ENCODE measurements at places on chromosomes 2 and 18. TPM values are rescaled to one million over a fixed set of nuclear protein-coding genes. Genes with fewer than 3 reads are reported as not detected.

OSBPL6 gene
- 3.4 TPM for total RNA-seq

PNO1 gene
- total RNA-seq: 20.9 TPM

RUFY4 gene
- total RNA-seq: not detected

MARCO gene
- total RNA-seq: 40.0 TPM

GAREM1 gene
- 11.8 TPM for total RNA-seq

L3MBTL4 gene
- 2.8 TPM for total RNA-seq

IL36RN gene
- not detected for total RNA-seq

DNA sequence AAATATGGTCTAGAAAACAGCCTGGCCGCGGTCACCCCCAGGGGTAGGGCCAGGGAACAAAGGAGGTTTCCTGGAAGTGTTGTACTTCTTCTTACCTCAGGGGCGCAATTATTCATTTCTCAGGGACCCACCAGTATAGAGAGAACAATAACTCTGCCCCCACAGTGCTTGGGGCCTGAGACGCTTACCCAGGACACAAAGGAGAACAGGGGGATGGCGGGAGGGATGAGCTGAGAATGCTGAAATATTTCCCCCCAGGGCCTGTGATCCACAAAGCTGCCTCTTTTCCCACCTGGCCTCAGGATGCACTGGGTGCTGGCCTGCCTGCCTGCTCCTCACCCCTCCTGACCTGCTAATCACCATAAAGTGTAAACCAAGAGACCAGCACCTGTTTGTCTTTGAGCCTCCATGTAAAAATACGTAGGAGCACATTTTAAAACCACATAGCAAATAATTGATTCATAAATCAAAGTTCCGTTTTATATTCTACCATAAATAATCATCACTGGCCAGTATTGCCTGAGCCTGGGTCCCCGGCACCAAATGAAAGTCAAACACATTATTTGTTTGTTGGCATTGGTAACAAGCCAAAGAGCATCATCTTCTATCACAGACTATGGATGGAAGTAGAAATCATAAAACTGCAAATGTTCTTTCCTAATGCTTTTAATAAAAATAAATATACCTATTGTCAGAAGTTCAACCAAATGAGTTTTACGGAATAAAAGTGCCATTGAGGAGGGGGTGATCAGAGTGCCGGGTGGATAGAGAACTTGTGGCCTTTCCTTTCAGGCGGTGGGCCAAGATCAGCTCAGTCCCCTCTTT, 67.3 kb upstream of the RMDN2 start:
- peaks cover 60% of the 10 kb centered on the region for H3K4me1 ChIP-seq
- no peaks in the 10 kb centered on the region for H3K36me3 ChIP-seq
- ATAC-seq: no peak
- peak overlapping the region; percentile 85 for H3K27ac ChIP-seq
- no peak overlapping the region for H3K4me3 ChIP-seq

DNA sequence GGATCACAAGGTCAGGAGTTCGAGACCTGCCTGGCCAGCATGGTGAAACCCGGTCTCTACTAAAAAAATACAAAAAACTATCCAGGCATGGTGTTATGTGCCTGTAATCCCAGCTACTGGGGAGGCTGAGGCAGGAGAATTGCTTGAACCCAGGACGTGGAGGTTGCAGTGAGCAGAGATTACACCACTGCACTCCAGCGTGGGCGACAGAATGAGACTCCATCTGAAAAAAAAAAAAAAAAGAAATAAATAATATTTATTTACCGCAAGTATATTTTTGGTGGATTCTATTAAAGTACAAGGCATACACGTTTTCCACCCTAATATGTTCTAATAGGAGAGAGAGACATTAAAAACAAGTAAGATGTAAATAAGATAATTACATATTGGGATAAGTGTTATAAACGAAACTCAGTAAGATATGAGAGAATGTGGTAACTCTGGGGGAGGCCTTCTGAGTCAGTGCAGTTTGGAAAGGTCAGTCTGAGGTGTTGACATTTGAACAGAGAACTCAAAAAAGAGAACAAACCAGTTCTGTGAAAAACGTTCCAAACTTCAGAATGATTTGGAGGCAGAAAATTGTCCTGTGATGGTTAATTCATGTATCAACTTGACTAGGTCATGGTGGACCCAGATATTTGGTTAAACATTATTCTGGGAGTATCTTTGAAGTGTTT, 8.8 kb upstream of the POLI start:
- no peak overlapping the region for H3K4me3 ChIP-seq
- no peaks in the 10 kb centered on the region for H3K36me3 ChIP-seq
- no peaks in the 10 kb centered on the region for H3K4me1 ChIP-seq
- no peak for ATAC-seq
- no peak overlapping the region for H3K27ac ChIP-seq

GRCh38 chr2:112463256-112463655, 18.7 kb upstream of the TTL start:
- H3K4me1 ChIP-seq: no peaks in the 10 kb centered on the region
- H3K27ac ChIP-seq: no peak overlapping the region
- peaks cover 11% of the 10 kb centered on the region for H3K27me3 ChIP-seq
- H3K36me3 ChIP-seq: no peaks in the 10 kb centered on the region

- ATAC-seq: no peak
- H3K27me3 ChIP-seq: no peaks in the 10 kb centered on the region
- H3K27ac ChIP-seq: no peak overlapping the region
- H3K4me1 ChIP-seq: no peaks in the 10 kb centered on the region
- H3K4me3 ChIP-seq: no peak overlapping the region
- peaks cover 4% of the 10 kb centered on the region for H3K36me3 ChIP-seq
Measured at GRCh38 chr2:237056287-237056875, 29.3 kb upstream of the COPS8 start.

DNA sequence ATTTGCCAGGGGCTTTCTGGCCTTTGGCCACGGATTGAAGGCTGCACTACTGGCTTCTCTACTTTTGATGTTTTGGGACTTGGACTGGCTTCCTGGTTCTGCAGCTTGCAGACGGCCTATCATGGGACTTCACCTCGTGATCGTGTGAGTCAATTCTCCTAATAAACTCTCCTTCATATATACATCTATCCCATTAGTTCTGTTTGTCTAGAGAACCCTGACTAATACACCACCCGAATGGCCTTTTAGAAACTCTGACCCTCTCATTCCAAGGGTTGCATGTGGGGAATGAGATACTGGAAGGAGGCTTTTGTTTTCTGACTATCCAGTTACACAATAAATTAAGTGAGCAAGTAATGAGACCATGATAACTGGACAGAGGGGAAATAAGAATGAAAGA, 430.7 kb downstream of the CDH2 start:
- no peak for ATAC-seq
- H3K4me3 ChIP-seq: no peak overlapping the region
- no peaks in the 10 kb centered on the region for H3K4me1 ChIP-seq

GRCh38 chr2:70801607-70802263, 11.3 kb upstream of the FIGLA start:
- ATAC-seq: no peak
- H3K27ac ChIP-seq: no peak overlapping the region
- H3K4me1 ChIP-seq: no peaks in the 10 kb centered on the region
- no peaks in the 10 kb centered on the region for H3K36me3 ChIP-seq

GRCh38 chr2:188065386-188065785, 226.3 kb upstream of the GULP1 start:
- no peaks in the 10 kb centered on the region for H3K36me3 ChIP-seq
- H3K4me1 ChIP-seq: no peaks in the 10 kb centered on the region
- H3K27ac ChIP-seq: no peak overlapping the region
- ATAC-seq: no peak
- H3K4me3 ChIP-seq: no peak overlapping the region

DNA sequence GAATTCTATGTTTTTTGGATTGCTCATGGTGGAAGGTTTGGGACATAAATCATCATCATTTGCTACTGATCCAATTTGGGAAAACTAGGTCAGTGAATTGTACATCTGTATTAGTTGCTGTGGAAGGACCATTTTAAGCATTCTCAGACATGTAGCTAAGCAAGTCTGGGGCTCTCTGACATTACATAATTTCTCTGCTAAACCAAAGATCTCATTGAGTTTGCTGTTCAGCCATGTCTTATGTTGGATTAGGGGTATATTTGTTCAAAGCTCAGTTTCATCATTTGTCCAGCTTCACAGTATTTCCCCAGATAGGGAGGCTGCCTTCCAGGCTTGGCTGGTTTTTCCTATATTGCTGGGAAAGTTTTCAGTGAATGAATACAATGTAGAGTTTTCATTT, 399.7 kb downstream of the MTX2 start:
- peaks cover 6% of the 10 kb centered on the region for H3K27me3 ChIP-seq
- no peaks in the 10 kb centered on the region for H3K36me3 ChIP-seq
- H3K4me1 ChIP-seq: no peaks in the 10 kb centered on the region
- peak overlapping the region; percentile 6 for H3K27ac ChIP-seq
- ATAC-seq: no peak

DNA sequence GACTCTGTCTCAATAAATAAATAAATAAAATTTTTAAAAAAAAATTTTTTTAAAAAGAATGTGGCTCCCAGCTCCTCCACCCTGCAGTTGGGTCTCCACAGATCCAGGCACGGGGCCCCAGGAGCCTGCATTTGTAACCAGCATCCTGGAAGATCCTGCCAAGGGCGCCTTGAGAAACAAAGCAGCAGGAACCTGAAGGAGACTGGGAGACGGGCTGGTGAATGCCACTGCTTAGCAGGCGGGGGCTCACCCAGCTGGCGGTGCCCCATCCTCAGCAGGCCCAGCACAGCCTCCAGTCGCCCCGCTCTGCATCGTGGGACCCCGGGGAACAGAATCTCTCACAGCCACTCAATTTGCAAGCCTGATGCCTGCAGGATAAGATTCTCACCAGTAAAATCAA, 187.5 kb upstream of the SALL3 start:
- H3K27me3 ChIP-seq: peaks cover 28% of the 10 kb centered on the region
- no peaks in the 10 kb centered on the region for H3K4me1 ChIP-seq
- no peaks in the 10 kb centered on the region for H3K36me3 ChIP-seq

DNA sequence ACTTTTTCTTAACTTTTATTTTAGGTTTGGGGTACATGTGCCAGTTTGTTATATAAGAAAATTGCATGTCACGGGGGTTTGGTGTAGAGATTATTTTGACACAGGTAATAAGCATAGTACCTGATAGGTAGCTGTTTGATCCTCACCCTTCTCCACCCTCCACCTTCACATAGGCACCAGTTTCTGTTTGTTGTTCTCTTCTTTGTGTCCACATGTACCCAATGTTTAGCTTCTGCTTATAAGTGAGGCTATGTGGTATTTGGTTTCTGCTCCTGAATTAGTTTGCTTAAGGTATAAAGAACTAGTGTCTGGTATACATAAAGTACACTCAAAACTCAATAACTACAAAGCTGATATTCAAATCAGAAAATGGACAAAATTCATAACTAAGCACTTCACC, 654.6 kb upstream of the LINC00305 start:
- no peaks in the 10 kb centered on the region for H3K36me3 ChIP-seq
- no peaks in the 10 kb centered on the region for H3K4me1 ChIP-seq
- ATAC-seq: no peak
- H3K4me3 ChIP-seq: no peak overlapping the region
- H3K27ac ChIP-seq: no peak overlapping the region
- no peaks in the 10 kb centered on the region for H3K27me3 ChIP-seq

DNA sequence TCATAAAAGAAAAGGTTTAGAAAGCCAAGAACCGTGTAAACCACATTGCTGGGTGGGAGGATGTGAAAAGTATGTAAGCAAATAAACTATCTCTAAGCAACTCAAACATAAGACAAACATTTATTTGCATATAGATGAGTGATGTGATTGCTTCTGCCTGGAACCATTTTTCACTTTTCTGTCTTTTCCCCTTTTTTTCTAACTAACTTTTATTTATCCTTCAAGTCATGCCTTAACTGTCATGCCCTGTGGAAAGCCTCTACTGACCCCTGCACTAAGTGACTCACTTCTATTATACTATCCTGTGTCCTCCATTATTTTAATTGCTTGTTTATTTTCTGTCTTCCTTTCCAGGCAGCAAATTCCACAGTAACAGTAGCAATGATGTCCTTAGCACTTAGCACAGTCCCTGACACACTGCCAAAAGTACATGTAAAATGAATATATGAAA, 87.5 kb upstream of the CTAGE1 start:
- H3K4me1 ChIP-seq: no peaks in the 10 kb centered on the region
- H3K27me3 ChIP-seq: no peaks in the 10 kb centered on the region

- no peaks in the 10 kb centered on the region for H3K27me3 ChIP-seq
- ATAC-seq: no peak
- H3K4me3 ChIP-seq: no peak overlapping the region
- no peak overlapping the region for H3K27ac ChIP-seq
- no peaks in the 10 kb centered on the region for H3K4me1 ChIP-seq
- no peaks in the 10 kb centered on the region for H3K36me3 ChIP-seq
Measured at GRCh38 chr2:120785228-120785966, 49.7 kb downstream of the GLI2 start.

DNA sequence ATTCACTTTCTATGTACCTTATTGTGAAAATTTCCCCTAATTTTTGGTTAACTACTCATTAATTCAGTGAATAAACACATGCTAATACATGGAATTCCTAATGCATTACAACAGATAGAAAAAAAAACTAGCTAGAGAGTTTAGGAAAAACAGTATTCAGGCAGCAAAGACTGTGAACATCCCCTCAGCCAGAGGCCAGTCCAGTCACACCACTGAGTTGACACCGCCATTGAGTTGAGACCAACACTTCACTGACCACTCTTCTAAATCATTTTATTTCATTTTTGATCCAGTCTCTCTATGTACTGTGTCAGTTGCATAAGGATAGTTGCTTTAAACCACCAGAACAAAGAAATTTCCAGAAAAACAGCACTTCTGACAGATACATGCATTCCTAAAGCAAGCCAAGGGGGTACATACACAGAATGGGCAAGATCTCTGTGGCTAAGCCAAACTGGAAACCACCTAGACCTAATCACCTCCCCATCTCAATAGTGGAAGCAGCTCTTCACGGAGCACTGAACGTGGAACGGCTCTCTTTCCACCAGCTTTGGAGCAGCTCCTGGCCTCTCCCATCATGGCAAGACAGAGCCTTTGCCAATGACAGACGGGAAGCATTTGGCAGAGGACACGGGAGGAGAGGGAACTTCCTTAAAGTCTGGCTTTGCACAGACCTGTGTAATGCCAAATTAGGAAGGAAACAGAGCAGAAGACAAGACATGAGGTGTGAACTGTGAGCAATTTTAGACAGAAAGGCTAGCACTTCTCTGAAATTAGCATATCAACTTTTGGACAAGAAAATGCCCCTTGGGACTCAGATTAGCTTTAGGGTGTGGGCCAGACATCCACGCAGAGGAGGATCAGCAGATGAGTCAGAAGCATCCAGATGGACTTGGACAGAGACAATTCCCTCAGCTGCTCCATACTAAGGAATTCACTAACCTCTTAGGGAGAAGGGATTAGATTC, 36.4 kb downstream of the CACNB4 start:
- H3K4me3 ChIP-seq: peak overlapping the region; percentile 3
- H3K27ac ChIP-seq: peak overlapping the region; percentile 59
- H3K27me3 ChIP-seq: no peaks in the 10 kb centered on the region
- H3K36me3 ChIP-seq: no peaks in the 10 kb centered on the region
- H3K4me1 ChIP-seq: peaks cover 10% of the 10 kb centered on the region

DNA sequence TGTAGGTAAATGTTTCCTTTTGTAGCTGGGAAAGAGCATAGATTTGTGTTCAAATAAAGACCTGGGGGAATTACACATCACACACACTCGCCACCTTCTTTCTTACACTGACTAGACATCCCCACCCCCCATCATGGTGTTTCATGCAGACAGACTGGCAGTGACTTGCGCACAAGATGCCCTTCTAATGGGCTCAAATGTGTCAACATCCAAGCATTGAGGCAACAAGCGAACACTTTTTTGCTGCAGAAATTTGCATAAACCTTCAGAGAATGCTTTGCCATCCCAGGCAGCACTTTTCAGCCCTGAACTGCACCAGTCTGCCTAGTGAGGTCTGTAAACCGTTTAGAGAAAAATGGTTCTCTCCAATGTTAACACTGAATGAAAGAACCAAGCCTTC, 4.5 kb downstream of the HOXD8 start:
- peaks cover 100% of the 10 kb centered on the region for H3K27me3 ChIP-seq
- H3K4me1 ChIP-seq: no peaks in the 10 kb centered on the region
- no peak overlapping the region for H3K27ac ChIP-seq
- no peak for ATAC-seq
